ENCODE measurements at places on chromosomes 13 and 19. TPM values are rescaled to one million over a fixed set of nuclear protein-coding genes. Genes with fewer than 3 reads are reported as not detected.

ZFR2 gene
- not detected for total RNA-seq

COL5A3 gene
- total RNA-seq, result 65.9 TPM

LHB gene
- total RNA-seq, result not detected

- H3K27ac ChIP-seq, result no peak overlapping the region
- no peak overlapping the region for H3K4me3 ChIP-seq
- no peak for DNase-seq
- no peaks in the 10 kb centered on the region for H3K4me1 ChIP-seq
- H3K36me3 ChIP-seq, result peaks cover 36% of the 10 kb centered on the region
- H3K27me3 ChIP-seq, result no peaks in the 10 kb centered on the region
Measured at GRCh38 chr19:57566396-57567265, 7.0 kb upstream of the ZNF550 start.

- H3K27me3 ChIP-seq, result peaks cover 2% of the 10 kb centered on the region
- peaks cover 3% of the 10 kb centered on the region for H3K4me1 ChIP-seq
- H3K4me3 ChIP-seq, result no peak overlapping the region
- no peak for DNase-seq
- no peaks in the 10 kb centered on the region for H3K36me3 ChIP-seq
- H3K27ac ChIP-seq, result no peak overlapping the region
Measured at GRCh38 chr13:113355621-113356020, 8.3 kb downstream of the GRTP1 start.

- no peak overlapping the region for H3K4me3 ChIP-seq
- DNase-seq, result no peak
- no peaks in the 10 kb centered on the region for H3K27me3 ChIP-seq
- peaks cover under 1% of the 10 kb centered on the region for H3K4me1 ChIP-seq
- peaks cover 18% of the 10 kb centered on the region for H3K36me3 ChIP-seq
Measured at GRCh38 chr19:4449639-4450028, 8.0 kb downstream of the UBXN6 start.

GRCh38 chr19:46052896-46053295 lies 12.1 kb upstream of the IGFL4 start:
- H3K27ac ChIP-seq, result no peak overlapping the region
- H3K27me3 ChIP-seq, result peaks cover 71% of the 10 kb centered on the region
- no peak overlapping the region for H3K4me3 ChIP-seq
- DNase-seq, result no peak
- peaks cover 12% of the 10 kb centered on the region for H3K36me3 ChIP-seq
